ENCODE measurements at places on chromosomes 13 and 19.

DNA sequence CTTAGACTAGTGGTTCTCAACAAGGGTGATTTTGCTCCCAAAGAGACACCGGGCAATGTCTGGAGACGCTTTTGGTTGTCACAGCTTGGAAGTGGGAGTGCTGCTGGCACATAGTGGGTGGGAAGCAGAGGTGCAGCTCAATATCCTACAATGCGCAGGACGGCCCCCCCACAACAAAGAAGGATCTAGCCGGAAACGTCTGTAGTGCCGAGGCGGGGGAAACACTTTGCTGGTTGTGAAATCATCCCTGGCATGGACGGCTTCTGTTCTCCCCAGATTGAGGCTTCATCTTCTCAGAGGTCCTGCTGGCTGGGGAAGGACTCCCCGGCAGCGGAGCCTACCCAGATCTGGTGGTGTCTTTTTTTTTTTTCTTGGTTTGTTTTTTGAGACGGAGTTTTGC, 13.4 kb upstream of the SYT5 start:
- DNase-seq, result no peak

- DNase-seq, result no peak
These were observed 54.9 kb upstream of the PCDH8 start for GRCh38 chr13:52903320-52903719.

DNA sequence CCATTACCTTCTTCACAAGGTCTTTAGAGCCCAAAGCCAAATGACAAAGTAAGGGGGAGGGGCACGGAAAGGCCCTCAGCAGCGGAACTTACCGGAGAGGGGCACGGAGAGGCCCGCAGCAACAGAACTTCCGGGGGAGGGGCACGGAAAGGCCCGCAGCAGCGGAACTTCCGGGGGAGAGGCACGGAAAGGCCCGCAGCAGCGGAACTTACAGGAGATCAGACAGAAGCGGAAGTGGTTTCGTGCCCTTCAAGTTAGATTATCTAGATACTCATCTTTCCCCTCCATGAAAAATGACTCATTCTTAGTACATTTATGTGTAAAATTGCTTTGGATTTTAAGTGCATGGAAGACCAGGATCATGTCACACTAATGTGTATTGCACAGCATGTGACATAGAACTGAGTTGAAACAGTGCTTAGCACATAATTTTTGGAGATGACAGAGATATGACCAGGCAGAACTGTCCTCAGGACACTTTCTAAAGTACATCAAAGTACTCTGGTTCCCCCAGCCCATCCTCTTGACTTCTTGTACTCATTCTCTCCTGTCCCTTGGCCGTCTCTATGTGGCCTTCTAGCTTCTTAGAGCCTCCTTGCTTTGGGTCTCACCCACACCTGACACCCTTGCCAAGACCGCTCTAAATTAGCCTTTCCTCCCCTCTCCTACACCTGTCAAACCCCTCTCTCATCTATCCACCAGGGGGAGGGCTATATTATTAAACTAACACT, 25.7 kb upstream of the TPTE2 start:
- DNase-seq, result peak; percentile 76

DNA sequence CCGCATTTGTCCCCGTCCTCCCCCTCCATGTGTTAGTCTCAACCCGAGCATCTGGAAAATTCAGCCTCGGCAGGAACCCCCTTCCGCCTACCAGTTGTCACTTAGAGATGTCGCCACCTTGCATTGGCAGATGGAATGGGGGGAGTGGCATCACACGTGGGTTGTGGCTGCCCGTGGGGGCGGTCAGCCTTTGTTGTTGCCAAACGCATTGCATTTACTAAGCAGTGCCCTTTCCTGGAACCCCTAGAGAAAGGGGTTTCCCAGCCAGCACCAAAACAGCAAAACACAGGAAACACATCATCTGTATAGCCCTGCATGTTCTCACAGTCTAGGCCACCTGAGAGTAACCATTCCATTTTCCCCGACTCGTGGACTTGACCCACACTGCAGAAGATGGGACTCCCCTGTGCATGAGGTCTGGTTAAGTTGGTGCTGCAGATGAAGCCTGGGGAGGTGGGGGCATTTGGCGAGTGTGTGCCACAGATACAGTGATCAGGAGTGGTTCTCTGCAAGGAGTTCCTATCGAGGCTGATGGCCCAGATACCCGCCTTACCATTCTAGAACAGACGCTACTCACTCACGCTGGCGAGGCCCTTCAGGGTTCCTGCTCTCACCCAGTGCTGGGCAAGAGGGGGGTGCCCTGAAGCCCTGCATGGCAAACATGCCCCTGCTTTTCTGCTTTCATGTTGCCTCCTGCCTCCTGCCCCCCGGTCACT, 38.3 kb downstream of the TMED1 start:
- DNase-seq, result peak; percentile 87

DNA sequence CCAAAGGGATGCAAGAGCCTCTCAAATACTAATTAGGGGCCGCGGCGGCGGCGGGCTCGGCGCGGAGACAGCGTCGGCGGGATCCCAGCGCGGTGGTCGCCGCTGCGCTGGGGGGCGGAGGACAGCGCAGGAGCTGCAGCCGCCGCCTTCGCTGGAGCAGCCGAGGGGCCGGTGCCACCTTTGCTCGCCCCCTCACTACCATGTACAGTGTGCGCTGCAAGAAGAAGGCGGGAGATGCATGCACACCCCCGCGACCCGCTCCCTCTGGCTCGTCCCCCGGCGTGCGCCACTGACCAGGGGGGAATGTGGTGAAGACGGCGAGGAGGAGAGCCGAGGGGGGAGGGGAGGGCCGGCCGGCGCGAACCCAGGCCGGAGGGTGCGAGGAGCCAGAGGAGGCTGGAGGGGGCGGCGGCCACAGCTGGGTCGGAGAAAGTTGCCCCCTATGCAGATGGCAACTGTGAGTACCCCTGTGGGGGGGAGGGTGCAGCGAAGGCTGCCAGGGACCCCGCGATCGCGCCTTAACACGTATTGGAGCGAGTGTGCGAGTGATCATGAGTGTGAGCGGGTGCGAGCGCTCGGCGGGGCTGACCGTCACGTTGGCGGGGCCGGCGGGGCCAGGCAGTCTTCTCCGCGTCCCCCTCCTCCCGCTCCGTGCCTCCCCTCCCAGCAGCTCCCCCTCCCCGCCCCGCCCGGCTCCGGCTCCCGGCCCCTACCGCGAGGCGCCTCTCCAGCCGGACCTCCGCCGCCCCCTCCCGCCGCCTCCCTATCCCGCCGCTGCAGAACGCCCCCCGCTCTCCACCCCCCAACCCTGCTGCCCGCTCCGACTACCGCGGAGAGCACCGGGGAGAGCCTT, 808 bp downstream of the SLITRK5 start:
- DNase-seq, result no peak

- peak; percentile 69 for DNase-seq
These were observed 10.4 kb upstream of the ZSWIM4 start for GRCh38 chr19:13784731-13785452.

DNA sequence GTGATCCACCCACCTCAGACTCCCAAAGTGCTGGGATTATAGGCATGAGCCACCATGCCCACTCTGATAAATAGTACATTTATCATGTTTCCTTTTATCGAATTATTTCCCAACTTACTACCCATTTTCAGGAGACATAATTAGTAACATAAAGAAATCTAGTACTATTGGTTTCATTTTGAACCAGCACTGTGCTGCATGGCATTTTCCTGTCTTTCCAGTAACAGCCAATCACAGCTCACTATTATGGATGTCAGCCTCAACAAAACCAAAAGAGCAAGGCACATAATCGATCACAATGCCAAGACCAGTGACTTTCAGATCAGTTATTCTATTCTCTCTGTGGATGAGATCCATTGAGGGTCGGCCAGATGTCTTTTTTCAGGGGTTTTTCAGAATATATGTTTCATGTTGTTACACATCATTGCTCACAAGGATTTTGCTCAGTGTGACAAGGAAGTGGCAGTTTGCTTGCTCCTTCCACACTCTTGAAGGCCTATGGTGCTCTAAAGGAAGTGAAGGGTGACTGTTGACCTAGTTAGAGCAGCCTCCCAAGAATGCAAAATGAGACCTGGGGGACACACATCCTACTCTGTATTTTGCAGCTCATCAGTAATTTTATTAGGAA, 233.4 kb downstream of the KCNRG start:
- no peak for DNase-seq

DNA sequence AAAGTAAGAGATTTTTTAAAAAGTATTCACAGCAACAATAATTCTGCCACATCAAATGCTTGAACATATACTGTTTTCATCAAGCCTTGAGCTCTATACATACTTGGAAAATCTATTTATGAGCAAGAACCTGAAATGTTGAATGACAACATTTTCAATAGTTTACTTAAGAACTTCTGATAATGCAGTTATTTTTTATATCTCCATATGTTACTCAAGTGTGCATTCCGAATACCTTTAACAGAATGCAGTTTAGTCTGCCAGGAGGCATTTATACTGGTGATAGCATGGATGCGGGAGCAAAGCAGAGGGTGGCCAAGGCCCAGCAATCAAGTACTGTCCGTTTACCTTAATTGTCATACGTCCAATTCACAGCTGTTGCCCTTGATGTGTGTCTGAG, 589.5 kb downstream of the KCTD12 start:
- no peak for DNase-seq

- DNase-seq, result peak; percentile 71
These were observed at the start of gene USF2 for GRCh38 chr19:35268536-35269437. Gene USF2, plus strand, starts transcription at chr19:35268962. Its CDS starts 140 bp downstream, at chr19:35269102.

DNA sequence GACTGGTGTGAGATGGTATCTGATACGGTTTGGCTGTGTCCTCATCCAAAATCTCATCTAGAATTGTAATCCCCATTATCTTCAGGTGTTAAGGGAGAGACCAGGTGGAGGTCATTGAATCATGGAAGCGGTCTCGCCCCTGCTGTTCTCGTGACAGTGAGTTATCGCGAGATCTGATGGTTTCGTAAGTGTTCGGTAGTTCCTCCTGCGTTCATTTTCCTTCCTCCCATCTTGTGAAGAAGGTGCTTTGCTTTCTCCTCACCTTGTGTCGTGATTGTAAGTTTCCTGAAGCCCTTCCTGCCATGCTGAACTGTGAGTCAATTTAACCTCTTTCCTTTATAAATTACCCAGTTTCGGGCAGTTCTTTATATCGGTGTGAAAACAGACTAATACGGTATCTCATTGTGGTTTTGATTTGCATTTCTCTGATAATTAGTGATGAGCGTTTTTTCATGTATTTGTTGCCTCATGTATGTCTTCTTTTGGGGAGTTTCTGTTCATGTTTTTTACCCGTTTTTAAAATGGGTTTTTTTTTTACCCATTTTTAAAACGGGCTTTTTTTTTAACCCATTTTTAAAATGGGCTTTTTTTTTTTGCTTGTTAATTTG, 102.8 kb upstream of the SLC10A2 start:
- no peak for DNase-seq

DNA sequence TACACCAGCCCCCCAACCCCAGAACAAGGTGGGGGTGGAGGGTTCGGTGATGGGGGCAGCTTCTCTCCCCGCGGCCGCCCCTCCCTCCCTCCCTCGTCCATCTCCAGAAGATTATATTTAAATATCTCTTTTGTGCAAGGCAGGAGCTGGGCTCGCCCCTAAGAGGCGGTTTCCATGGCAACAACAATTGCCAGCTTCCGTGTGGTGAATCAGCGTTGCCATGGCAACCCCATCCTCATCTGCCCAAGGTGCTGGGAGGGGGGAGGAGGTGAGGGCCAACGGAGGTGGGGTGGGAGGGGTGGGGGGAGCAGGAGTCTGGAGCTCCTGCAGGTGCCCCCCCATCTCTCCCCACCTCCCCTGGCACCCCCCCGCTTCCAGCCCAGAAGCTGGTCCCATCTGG, 46.4 kb downstream of the CELF5 start:
- peak; percentile 45 for DNase-seq

GRCh38 chr13:100721885-100722512, 47.4 kb upstream of the TMTC4 start:
- DNase-seq, result peak; percentile 12

- DNase-seq, result no peak
These were observed 18.2 kb downstream of the COMP start for GRCh38 chr19:18772620-18773587.

DNA sequence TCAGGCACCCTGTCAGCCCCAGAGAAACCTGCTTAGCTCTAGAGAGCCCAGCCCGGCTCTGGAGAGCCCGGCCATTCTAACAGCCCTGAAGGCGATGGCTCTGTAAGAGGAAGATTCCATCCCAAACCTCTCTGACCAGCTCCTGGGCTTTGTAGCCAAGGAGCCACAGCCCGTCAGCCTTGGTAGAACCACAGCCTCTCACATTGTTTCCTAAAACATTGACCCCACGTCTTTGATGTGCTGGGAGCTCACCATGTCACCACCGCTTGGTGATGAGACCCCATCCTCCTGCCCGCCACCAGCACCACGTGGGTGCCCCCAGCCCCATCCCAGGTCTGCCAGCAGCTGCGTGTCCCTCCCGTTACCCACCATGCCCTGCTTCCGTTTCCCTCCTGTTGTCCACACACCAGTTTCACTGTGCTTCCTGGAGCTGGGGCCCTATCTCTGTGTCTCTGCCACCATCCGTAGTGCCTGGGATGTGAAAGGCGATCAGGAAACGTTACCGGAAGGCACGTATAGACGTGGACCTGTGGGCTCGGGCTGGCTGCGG, 94.2 kb upstream of the MCF2L start:
- no peak for DNase-seq

GRCh38 chr19:33465834-33466233, 55.8 kb downstream of the PEPD start:
- DNase-seq, result no peak

DNA sequence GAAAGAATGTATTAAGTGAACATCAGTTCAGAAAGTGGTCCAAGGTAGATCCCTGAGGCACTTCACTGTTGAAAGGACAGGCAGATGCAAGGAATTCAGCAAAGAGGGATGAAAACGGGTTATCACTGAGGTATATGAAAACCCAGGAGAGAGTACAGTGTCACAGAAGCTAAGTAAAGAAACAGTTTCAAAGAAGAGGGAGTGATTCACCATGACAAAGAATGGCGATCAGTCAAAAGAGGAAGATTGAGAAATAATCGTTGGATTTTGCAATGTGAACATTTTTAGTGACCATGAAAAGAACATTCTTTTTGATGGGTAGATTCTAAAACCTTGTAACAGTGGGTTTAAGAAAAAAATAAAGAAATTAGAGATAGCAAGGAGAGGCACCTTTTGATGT, 99.3 kb downstream of the EPSTI1 start:
- DNase-seq, result no peak

GRCh38 chr13:104641309-104641708, 1575.1 kb upstream of the SLC10A2 start:
- DNase-seq, result no peak

DNA sequence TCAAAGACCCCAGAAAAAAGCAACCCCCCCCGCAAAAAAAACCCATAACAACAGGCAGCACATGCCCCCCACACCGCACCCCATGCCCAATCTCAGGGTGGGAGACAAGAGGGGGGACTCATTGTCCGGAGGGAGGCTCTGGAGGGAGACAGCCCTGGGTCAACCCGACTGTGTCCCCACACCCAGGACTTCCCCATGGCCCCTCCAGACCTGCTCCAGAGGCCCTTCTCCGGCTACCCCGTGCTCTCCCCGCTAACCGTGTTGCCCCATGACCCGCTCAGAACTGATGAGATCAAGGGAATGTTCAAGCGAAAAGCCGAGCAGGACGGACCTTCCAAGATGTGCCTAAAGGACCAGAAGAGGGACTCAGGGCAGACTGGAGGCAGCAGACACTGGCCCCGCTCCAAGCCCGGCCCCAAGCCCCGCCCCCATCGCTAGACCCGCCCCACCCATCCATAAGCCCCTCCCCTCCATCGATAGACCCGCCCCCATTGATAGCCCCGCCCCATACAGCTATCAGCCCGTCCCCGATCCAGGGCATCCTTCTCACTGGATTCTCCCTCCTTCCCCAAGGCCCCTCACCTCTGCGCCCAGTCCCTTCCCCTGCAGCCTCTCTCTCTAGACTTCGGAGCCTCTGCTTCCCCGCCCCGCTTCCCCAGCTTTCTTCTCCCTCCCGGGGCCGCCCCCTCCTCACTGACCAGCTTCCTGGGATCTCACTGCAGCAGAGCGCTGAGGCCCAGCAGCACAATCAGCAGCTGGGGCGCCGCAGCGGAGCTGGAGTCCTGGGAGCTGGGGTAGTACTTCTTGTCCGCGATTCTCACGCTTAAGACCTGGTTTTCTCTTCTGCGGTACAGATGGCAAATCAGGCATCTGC, 2.2 kb downstream of the BST2 start:
- no peak for DNase-seq

Data from CD4-positive, alpha-beta T cell treated with Interferon gamma for 1 hour (primary cell).